Activated CD8-positive, alpha-beta memory T cell treated with anti-CD3 and anti-CD28 coated beads for 4 hours (primary cell): ENCODE measurements at places on chromosomes 16 and 17.

GRCh38 chr16:20904507-20905081 is 4.0 kb downstream of the LYRM1 start:
- no peak for DNase-seq

DNA sequence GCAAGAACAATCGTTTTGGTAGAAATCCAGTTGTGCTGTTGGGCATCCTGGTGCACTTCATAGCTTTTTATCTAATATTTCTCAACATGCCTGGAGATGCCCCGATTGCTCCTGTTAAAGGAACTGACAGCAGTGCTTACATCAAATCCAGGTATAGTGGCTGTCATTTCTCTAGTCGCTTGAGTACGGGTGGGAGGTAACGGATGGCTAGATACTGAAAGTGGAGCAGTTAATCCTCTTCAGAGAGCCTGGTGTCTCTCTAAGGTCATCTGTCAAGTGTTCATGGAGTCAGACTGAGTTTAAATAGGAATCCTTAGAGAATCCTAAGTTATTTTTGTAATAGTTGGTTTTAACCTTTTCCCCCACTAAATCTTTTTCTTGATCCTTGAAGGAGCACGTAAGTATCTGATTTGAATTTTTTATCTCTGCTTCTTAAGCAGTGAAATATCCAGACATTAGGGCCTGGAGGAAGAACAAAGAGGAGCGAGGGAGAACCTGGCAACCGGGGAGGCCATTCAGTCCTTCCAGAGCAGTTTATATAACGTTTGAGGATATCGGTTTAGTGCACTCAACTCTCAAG is 37.2 kb downstream of the MFSD11 start:
- no peak for DNase-seq

DNA sequence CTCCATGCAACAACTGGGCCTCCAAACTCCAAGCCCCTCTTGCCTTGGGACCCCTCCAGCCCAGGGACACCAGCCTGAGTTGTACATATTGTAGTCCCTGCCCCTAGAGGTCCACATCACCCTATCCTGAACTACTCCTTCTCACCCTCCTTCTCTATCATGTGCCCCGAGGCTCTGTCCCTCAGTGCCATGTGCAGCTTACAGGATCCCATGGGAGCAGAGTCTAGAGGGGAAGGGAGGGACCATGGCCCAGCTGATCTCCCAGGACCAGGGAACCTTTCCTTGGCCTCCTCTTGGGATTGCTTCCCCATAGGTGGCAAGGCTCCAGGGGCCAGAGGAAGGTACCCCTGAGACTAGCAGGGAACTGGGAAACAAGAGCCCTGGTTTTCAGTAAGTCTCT is 35.3 kb downstream of the TMEM132E start:
- DNase-seq = no peak

- DNase-seq = no peak
Observed at GRCh38 chr16:57621521-57622271, 6.7 kb upstream of the ADGRG1 start.

GRCh38 chr16:26344240-26344776 is 652.5 kb downstream of the HS3ST4 start:
- DNase-seq = no peak

DNA sequence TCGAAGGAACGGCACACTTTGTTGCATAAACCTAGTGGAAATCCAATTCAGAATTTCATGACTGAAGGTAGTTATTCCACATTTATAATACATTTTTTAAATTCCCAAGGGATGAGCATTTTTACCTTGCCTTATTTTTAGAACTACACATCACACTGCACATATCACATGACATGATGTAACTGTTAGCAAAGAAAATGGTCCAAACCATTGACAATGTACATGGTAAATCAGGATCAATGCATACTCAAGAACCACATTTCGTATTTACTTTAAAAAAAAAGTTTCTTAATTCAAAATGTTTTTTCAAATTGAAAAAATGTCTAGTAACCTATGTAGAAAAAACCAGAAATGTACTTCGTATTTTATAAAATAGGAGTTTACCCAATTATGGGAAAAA is 2.5 kb downstream of the KANSL1 start:
- DNase-seq = no peak

GRCh38 chr16:70744366-70744765 is 56.6 kb downstream of the VAC14 start:
- no peak for DNase-seq

GRCh38 chr17:54882950-54883349 is 17.7 kb upstream of the TOM1L1 start:
- DNase-seq = no peak

DNA sequence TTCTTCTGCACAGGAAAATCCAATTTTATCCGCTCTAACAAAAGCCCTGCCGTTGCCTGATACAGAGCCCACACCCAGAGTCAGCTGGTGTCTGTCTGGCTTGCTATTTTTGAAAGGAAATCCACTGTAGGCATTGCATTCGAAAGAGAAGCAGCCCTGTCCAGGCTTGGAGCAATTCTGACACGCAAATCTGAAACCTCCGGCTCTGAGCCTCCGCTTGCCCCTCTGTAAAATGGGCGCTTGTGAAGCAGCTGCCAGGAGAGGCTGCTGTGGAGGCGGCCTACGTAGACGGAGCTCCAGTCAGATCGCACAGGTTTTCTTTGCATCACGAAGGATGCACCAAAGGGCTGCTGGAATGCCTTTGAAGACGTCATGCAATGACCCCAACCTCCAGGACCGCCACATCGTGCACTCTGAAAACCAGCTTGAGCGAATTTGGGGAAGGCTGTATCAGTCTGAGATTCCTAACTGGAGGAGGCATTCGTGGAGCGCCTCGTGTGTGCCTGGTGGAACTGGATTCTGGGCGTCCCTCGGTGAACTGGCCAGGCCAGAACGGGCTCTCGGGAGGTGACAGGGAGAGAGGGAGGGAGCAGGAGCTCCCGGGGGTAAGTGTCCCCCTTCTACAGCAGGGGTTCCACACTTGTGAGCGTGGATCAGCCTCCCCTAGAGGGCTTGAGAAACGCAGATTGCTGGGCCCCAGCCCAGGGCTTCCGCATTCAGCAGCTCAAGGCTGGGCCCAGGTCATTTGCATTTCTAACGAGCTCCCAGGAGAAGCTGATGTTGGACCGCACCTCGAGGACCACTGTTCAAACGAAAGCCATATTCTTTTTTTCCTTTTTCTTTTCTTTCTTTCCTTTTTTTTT is 215.5 kb downstream of the MRTFB start:
- no peak for DNase-seq

- no peak for DNase-seq
Observed at GRCh38 chr16:48421741-48422140, 36.5 kb upstream of the SIAH1 start.

DNA sequence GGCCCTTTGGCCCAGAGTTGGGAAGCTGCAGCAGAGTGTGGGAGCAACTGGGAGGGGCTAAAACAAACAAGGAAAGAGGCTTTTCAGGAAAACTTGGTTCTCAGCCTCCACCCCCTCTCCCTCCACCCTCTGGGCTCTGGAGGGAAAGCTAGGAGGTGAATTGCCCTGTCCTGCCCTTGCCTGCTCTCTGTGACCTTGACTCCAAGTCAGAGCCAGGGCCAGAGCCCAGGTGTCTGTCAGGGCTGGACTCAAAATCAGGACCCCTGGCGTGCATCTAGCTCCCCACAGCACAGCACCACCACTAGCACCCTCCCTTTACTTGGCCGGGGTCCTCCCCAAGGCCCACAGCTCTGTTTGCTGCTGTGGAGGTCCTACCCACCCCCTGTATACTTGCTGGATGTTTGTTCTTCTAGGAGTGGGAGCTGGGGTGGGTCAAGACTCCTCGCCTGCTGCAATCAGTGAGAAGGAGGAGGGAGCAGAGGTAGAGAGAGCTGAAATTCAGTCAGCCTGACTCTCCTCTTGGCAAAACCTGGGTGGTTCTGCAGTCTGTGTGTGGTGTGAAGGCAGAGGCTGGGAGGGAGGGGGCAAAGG is 2.8 kb upstream of the NR1D1 start:
- no peak for DNase-seq
